ENCODE measurements at places on chromosomes 11 and 22.

DNA sequence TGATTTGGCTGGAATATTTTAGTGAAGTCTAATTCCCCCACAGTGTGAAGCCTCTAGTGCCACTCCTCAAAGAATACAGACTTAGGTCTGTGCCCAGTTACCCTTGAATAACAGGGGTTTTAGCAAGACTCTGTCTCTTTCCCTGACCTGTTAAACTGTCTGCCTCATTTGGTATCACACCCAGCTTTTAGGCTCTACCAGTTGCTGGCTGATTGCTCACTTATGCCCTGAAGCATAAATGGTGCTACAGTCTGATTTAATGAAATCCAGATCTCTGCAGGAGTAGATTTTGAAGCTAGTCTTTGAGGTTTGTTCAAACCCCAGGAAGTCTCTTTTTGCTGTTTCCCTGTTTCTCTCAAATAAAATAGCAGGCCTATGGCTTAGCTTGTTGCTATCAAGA is 45.2 kb upstream of the LIPT2 start:
- no peak for DNase-seq

DNA sequence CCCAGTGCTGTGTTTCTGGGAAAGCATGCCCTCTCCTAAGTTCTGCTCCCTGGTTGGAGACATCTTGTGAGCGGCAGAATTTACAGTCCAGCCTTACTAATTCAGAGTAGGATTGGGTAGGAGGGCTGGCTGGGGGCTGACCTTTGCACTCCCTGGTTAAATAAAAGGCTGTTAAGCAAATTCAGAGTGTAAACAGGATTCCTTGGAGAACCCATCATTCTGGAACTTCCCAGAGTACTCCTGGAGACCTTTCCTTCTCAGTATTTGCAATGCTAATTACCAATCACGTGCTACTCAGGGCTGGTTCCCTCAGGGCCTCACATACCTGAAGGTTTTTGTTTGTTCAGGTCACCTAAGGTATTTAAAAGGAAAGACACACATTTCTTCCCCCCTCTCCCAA is 340.2 kb downstream of the TBC1D22A start:
- DNase-seq, result no peak

- DNase-seq, result peak; percentile 47
These were observed 7.0 kb downstream of the FXYD2 start for GRCh38 chr11:117817368-117818040.

GRCh38 chr11:71321433-71322191 is 69.2 kb upstream of the SHANK2 start:
- DNase-seq, result no peak

DNA sequence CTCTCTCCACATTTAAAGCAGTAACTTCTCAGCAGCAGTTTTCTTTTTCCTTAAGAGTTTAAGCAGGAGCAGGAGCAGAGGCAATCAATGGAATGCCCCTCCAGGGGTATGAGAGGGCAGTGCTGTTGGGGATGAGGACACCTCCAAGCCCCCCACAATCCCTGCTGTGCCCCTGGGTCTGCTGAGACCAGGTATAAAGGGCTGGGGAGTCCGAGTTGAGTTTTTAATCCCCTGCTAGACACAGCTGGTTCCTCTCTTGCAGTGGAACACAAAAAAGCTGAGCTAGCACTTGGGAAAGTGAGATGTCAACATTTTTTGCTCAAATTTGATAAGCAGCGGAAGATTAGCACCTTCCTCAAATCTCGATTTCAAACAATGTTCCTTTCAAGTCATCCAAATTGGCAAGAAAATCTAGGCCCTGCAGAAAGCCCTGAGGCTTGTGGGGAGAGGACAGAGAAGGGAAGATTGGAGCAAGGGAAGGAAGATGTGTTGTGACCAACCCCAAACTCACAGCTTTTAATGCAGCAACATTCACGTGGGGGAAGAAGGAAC is 581.9 kb downstream of the SOX6 start:
- no peak for DNase-seq

GRCh38 chr11:109075976-109076375 is 346.0 kb upstream of the C11orf87 start:
- DNase-seq, result no peak

Measured in cerebellar nuclear complex (tissue), 1 donor.